Activated T-helper 1 cell treated with anti-CD3 and anti-CD28 coated beads, Interleukin-2, amount 50 U/mL, for 16 hours (primary cell): ENCODE measurements at places on chromosomes 2 and 18.

GRCh38 chr2:223991611-223992010 lies 34.3 kb downstream of the MRPL44 start:
- no peak for DNase-seq

- no peak for DNase-seq
Observed at GRCh38 chr2:175399326-175399725, 217.8 kb upstream of the ATP5MC3 start.

- no peak for DNase-seq
Observed at GRCh38 chr18:21786526-21786925, 45.9 kb downstream of the MIB1 start.

DNA sequence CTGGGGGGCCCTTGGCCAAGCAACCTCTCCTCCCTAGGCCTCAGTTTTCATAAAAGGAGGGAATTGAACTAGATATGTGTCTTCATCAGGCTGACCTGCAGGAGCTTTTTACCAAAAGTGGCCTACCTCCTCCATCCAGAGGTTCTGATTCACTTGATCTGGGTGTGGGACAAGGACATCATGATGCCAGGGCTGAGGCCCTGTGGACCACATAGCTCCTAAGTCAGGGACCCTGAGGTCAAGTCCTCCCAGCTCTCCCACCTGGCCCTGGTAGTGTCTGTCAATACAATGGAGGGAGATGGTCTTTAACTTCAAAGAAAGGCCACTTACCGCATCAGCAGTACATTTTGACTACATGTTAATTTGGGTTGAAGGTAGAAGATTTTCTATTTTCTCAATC lies 10.4 kb downstream of the IL1RN start:
- DNase-seq, result no peak

DNA sequence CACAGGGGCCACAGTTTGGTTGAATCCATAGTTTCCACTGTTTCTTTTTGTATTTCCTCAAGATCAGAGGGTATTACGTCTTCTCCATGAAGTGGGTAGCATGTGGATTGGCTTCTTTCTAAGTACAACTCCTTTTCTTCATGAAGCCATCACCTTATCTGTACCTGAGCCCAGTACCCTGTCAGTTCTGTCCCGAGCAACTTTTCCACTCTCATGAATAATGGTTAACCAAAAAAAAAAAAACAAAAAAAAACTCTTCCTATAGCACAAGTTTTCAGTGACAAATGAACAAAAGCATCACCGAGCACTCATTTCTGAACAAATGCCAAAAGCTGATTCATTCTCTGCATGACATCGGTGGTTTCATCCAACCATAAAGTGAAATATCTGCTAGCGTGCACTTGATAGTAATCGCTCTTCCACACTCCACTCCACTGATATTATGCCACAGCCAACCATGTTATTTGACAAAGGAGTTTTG lies 53.0 kb upstream of the CCDC150 start:
- DNase-seq, result no peak

DNA sequence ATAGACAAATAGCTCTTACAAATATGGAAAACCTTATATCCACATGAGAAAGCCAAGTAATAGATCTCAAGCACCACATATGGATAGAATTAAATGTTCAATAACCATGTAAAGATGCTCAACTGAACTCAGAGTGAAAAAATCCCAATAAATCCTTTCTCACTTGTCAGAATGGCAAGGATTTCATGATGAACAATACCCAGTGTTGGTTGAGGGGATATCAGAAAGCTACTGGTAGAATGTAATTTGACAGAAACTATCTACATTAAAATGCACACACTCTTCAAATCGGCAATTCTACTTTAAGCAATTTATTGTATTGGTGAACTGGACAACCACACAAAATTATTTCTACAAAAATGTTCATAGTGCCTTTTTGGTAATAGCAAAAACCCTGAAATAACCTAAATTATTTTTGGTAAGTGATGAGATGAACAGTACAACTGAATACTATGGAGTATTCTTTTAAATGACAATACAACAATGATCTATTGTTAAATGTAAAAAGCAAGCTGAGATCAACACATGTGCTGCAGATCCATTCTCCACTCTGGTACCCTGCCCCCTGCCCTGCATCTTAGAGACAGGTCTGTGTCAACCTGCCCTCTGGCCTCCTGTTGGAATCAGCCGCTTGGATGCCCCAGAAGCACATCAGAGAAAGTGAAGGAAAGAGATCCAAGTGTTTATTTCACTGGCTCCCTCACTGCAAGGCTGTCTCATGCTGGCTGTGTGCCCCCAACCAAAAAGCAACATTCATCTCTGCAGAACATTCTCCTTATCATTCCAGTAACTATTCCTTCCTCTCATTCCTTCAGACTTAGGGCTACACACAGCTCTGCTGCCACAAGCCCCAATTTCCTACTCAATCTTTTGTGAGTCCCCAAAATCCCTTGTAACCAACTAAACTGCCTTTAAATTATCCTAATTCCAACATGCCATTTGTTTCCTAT lies 442.5 kb downstream of the LRATD1 start:
- no peak for DNase-seq

- DNase-seq, result no peak
Observed at GRCh38 chr2:100702438-100703109, 117.4 kb upstream of the NPAS2 start.

DNA sequence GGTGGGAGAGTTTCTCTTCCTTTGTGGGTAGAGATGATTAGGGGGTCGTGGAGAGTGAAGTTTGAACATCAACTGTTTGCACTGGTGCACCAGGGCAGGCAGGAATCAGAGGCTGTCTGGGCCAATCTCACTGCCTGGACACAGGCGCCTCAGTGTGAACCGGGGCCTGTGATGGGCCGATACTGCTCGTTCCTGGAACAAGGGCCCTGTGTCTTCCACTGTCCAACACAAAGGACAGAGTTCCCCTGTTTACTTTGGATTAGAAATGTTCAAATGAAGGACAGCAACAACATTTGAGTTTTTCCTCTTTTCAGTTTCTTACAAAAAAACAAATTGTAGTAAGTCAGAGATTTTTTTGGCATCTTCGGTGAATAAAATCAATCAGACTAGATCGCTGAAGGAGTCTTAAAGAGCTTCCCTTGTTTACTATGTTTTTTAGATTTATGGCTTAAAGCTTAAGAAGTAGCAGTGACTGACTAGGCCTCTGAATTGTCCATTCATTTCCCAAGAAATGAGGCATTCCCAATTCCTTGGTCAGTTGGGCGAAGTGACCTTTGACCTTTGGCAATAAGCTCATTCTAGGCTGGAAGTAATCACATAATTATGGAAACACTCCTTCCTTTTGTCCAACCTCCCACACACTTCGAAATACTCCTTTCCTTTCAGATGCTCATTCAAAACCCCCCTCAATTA lies 11.6 kb upstream of the TGFA start:
- DNase-seq, result no peak

DNA sequence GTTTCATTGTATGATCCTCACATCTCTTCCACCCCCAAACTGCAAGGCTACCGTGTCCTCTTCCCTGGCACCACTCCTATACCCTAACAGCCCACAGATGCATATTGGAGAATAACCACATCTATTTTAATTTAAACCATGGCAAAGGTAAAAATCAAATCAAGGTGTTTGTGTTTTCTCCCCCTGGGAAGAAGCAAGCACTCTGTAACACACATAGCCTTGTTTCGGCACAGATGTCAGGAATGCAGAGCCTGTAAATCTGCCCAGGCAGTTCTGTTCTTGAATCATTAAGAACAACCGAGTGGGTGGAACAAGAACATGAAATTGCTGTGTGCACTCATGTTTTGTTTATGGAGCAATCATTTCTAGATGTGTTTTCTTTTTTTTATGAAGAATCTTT lies 6.8 kb upstream of the COX7A2L start:
- no peak for DNase-seq

DNA sequence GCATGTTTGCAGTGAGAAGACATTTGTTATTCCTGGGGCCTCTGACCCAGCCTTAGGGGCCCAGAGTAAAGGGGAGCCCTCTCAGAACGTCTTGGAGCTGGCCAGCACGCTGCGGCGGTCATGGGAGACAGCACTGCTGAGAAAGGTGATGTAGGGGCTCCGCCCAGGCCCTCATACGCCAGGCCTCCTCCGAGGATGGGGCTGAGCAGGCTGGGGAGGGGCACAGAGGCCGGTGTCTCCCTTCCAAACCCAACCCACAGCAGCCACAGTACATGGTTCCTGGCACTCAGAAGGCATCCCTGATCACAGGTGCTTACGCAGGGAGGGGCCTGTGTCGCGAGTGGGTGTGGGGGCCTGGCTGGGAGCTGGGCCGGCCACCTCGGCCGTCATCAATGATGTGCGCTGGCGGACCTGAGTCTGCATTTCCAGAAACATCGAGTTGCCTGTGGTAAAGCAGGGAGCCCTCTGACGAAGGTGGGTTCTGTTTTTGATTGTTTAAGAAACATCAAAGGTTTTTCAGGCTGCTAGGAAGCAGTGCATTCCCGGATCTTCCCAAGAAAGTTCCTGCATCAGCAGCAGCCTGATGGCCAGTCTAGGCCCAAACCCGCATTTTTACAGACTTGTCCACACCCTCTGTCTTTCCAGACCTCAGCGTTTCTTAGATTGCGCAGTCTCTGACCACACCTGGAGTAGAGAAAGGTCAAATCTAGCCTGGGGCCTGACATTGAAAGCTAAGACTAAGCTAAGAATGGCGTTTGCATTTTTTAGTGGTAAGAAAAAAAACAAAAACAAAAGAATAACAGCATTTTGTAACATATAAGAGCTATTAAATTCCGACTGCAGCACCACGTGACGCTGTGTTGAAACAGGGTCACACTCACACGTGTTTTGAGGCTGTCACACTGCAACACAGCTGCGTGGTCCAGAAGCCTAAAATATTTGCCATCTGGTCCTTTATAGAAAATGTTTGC lies 51.2 kb upstream of the PXDN start:
- no peak for DNase-seq

DNA sequence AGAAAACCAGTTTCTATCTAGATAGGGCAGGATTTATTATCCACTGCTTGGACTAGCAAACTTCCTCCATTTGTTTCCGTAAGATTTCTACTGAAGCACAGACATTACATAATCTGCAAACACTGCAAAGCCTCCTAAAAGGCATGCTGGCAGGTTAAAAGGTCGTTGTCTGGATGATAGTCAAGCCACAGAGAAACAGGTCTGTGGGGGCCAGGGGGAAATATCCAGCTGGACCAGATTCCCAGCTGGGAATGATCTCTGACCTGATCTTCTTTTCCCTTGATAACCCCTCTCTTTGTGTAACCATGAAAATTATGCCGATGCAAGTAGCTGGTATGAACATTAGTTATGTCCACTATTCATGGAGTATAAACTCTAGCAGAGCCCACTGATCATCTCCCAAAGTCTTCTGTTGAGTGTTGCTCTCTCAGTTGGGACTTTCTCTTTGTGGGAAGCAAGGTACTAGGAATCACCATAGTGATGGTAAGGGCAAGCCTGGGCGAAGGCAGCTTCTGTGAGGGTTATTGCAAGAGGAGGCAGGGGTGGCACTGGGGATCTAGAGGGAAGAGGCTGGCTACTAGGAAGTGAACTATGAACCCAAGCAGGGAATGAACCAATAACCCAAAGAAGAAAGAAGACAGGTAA lies 61.3 kb downstream of the GDF7 start:
- no peak for DNase-seq

GRCh38 chr2:98799375-98800329 lies 68.7 kb upstream of the MGAT4A start:
- DNase-seq, result no peak

DNA sequence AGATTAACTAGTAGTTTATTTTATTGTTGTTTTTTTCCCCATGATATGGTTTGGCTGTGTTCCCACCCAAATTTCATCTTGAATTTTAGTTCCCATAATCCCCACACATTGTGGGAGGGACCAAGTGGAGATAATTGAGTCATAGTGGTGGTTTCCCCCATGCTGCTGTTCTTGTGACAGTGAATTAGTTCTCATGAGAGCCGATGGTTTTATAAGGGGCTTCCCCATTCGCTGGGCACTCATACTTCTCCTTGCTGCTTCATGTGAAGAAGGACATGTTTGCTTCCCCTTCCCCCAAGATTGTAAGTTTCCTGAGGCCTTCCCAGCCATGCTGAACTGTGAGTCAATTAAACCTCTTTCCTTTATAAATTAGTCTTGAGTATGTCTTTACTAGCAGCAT lies 36.5 kb downstream of the GALNT14 start:
- DNase-seq, result no peak

DNA sequence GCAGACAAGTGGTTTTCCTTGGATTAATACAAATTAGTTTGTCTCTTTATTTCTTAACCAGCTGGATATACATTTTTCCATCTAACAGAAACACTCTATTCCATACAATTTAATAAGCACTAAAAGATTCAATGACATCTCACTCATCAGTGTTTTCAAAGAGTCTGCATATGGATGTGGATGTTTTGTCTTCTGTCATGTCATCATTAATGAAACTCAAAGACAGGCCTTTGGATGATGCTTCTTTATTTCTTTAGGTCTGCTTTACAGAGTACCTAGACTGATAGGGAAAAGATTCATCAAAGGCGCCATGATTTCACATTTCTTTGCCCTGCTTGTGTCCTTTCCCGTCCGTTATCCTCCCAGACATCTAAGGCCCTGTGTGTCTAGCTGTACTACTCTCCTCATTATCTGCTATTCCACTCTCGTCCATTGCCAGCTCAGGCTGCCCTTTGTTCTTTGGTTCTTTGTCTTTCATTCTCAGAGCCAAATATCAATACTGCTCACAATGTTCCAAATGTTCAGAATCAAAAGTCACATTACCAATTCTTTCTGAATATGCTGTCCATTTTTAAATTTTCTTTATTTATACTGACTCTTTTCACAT lies 232.3 kb upstream of the CHAC2 start:
- DNase-seq, result no peak

DNA sequence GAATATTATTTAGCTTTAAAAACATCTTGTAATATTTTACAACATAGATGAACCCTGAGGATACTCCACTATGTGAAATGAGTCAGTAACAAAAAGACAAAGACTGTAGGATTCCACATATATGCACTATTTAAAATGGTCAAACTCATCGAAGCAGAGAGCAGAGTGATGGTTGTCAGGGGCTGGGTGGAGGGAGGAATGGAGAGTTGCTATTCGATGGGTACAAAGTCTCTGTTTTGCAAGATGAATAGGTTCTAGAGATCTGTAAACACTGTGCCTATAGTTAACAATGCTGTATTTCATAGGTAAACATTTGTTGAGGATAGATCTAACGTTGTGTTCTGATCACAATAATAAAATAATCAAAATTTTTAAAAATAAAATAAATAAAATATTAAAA lies 1675.9 kb upstream of the CELF4 start:
- DNase-seq, result no peak

- DNase-seq, result no peak
Observed at GRCh38 chr2:165535471-165535870, 66.0 kb downstream of the CSRNP3 start.

GRCh38 chr2:127678531-127678930 lies 3.2 kb upstream of the LIMS2 start:
- DNase-seq, result no peak
